ENCODE measurements at places on chromosomes 7 and 10. TPM values are rescaled to one million over a fixed set of nuclear protein-coding genes. Genes with fewer than 3 reads are reported as not detected.

The R3HCC1L gene
- 8.3 TPM for polyA plus RNA-seq

The ARMH3 gene
- 9.5 TPM for polyA plus RNA-seq

The EGFR gene
- 48.7 TPM for polyA plus RNA-seq

The UBN2 gene
- 1.2 TPM for polyA plus RNA-seq

The AOC1 gene
- polyA plus RNA-seq = not detected

The ZNF25 gene
- 11.8 TPM for polyA plus RNA-seq

The MGAM2 gene
- polyA plus RNA-seq = not detected

The WNT16 gene
- polyA plus RNA-seq = 0.23 TPM

The KCP gene
- 0.10 TPM for polyA plus RNA-seq

The NPS gene
- polyA plus RNA-seq = not detected

The ZNF727 gene
- not detected for polyA plus RNA-seq

The FRA10AC1 gene
- polyA plus RNA-seq = 17.0 TPM

The TCAF2 gene
- polyA plus RNA-seq = 2.7 TPM

The WDR37 gene
- 11.5 TPM for polyA plus RNA-seq
